ENCODE measurements at places on chromosomes 5 and 9. TPM values are rescaled to one million over a fixed set of nuclear protein-coding genes. Genes with fewer than 3 reads are reported as not detected.

- H3K27me3 ChIP-seq = no peaks in the 10 kb centered on the region
- H3K4me1 ChIP-seq = no peaks in the 10 kb centered on the region
- no peak for DNase-seq
- peaks cover 90% of the 10 kb centered on the region for H3K36me3 ChIP-seq
- H3K4me3 ChIP-seq = no peak overlapping the region
Observed at GRCh38 chr5:1055896-1056610, 47.5 kb downstream of the NKD2 start.

The C9orf152 gene
- total RNA-seq = not detected

The CPEB4 gene
- total RNA-seq = 98.7 TPM

DNA sequence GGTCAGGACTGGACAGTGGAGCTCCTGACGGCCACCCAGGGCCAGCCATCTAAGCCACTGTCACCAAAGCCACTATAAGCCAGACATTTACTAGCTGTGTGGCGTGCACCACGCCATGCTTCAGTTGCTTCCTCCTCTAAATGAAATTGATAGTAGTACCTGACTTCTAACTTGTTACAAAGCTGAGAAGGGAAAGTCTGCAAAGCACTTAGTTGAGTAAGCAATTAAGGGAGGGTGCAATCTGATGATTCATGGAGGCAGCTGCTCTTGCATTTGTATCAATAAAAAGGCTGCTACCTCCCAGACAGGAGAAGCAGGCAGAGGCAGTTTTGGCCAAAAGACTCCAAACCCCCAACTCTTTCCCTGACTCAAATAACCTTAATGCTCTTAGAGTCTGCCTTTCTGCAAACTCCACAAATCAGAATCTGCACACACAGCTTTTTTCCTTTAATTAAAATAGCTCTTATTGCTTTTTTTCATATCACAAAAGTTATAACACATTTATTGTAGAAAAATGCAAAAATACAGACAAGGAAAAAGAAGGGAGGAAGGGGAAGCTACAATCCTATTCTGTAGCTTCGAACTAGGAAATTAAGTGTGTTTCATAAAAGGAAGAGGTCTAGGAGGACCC lies 19.3 kb upstream of the RAPGEF1 start:
- H3K4me1 ChIP-seq = peaks cover 13% of the 10 kb centered on the region
- H3K27me3 ChIP-seq = peaks cover 2% of the 10 kb centered on the region
- DNase-seq = no peak
- H3K36me3 ChIP-seq = no peaks in the 10 kb centered on the region
- H3K27ac ChIP-seq = no peak overlapping the region
- no peak overlapping the region for H3K4me3 ChIP-seq

DNA sequence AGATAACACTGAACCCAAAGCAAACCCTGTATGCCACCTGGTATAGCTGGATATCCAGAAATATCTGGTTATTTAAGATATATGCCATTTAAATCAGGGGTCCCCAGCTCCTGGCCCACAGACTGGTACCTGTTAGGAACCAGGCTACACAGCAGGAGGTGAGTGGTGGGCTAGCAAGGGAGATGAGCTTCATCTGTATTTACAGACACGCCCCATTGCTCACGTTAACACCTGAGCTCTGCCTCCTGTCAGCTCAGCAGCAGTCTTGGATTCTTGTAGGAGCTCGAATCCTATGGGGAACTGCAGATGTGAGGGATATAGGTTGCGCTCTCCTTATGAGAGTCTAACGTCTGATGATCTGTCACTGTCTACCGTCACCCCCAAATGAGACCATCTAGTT lies 646.6 kb downstream of the TLE4 start:
- H3K27me3 ChIP-seq = no peaks in the 10 kb centered on the region
- no peaks in the 10 kb centered on the region for H3K4me1 ChIP-seq
- DNase-seq = no peak
- no peak overlapping the region for H3K4me3 ChIP-seq
- H3K27ac ChIP-seq = no peak overlapping the region
- no peaks in the 10 kb centered on the region for H3K36me3 ChIP-seq

GRCh38 chr9:124266139-124266825 lies 8.5 kb downstream of the NEK6 start:
- peak overlapping the region; percentile 75 for H3K27ac ChIP-seq
- no peak overlapping the region for H3K4me3 ChIP-seq
- peaks cover 11% of the 10 kb centered on the region for H3K36me3 ChIP-seq

The CDH18 gene
- total RNA-seq = 90.3 TPM

The ARID3C gene
- 0.33 TPM for total RNA-seq

- no peaks in the 10 kb centered on the region for H3K36me3 ChIP-seq
- H3K27ac ChIP-seq = no peak overlapping the region
- no peak for DNase-seq
Observed at GRCh38 chr9:82797534-82797933, 265.4 kb downstream of the RASEF start.

DNA sequence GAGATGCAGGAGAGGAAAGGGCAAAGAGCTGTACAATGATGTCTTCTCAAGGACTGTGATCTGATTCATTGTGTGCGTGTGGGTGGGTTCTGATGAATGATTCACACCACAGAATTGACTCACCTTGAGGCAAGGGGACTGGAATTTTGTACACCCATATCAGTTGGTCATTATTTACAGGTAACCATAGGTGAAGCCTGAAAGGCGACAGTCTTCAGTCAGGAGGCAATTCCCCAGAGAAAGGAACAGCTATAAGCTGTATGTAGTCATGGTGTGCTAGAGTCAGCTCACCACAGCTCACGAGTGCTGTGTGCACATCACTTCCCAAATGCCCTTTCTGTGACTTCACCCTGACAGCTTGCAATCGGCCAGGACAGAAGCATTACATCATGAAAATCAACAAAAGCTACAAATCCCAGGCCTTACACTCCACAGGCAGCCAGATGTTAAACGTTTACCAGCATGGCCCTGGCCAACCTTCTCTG lies 87.6 kb upstream of the RPS23 start:
- no peaks in the 10 kb centered on the region for H3K36me3 ChIP-seq
- no peaks in the 10 kb centered on the region for H3K4me1 ChIP-seq
- H3K27me3 ChIP-seq = no peaks in the 10 kb centered on the region
- H3K27ac ChIP-seq = no peak overlapping the region
- H3K4me3 ChIP-seq = no peak overlapping the region

The PCSK1 gene
- 65.5 TPM for total RNA-seq

- no peak overlapping the region for H3K4me3 ChIP-seq
- DNase-seq = no peak
- H3K4me1 ChIP-seq = no peaks in the 10 kb centered on the region
- H3K27me3 ChIP-seq = no peaks in the 10 kb centered on the region
Observed at GRCh38 chr5:57937501-57938173, 455.0 kb upstream of the ACTBL2 start.

The LURAP1L gene
- 13.3 TPM for total RNA-seq

The FGF18 gene
- total RNA-seq = 2.3 TPM

DNA sequence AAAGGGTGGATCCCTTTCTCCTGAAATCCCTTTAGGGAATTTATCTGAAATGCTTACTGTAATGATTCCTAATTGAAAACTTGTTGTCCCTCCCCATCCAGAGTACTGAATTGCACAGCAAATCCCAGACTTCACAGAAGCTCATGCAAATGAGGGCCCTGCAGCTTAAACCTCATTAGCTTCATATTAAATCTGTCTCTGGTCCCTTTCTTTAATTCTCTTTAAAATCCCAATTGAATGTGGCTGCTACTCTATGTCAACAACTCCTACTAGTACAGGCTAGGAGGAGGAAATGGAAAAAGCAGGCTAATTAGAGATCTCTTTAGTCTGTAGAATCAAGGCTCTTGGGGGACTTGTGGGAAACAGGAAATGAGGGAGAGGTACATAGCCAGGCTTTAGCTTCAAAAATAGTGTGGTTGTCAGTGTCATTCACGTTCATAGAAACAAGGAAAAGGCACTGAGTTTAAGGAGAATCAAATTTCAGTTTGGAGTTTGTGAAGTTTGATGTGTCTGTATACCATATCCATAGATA lies 191.3 kb upstream of the PRDM9 start:
- H3K27ac ChIP-seq = no peak overlapping the region
- no peak for DNase-seq
- H3K4me1 ChIP-seq = no peaks in the 10 kb centered on the region

DNA sequence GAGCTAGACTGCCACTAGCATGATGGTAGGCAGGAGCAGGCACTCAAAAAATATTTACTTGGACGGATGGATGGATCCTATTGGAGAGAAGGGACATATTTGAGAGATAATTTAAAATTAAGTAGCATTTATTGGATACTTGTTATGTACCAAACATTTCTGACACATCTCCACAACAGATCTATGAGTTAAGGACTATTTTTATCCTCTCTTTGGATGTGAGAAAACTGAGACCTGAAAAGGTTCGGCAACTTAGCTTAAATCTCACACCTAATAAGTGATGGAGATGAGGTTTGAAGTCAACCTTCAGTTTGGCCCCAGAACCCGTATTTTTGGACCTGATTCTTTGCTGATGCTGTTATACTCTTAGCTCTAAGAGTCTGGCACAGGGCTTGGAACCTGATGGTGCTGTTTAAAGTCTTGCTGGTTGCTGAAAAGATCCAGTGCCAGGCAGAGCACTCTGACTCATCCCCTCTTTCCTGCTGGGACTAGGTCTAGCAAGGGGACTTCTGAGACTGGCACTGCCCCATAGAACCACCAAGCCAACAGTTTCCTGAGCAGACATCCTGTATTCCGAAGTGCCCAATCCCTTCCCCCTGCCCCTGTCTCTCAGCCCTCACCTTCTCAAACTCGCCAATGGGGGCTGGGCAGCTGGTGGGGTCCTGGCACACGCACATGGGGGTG lies 15.6 kb downstream of the SPARC start:
- H3K27ac ChIP-seq = peak overlapping the region; percentile 45
- DNase-seq = no peak
- H3K27me3 ChIP-seq = no peaks in the 10 kb centered on the region
- H3K4me1 ChIP-seq = peaks cover 19% of the 10 kb centered on the region
- peaks cover 57% of the 10 kb centered on the region for H3K36me3 ChIP-seq
- H3K4me3 ChIP-seq = no peak overlapping the region

DNA sequence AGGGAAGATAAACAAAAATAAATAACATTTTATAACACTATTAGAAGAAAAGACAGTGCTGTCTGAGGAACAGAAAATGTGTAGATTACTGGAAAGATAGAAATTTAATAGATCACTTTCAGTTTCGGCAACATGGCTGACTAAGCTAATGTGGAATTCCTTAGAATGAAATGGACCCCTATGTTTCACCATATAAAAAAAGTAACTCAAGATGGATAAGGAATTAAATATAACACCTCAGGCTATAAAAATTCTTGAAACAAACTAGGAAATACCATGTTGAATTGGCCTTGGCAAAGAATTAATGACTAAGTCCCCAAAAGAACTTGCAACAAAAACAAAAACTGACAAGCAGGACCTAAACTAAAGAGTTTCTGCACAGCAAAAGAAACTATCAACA lies 558.3 kb downstream of the CHSY3 start:
- no peaks in the 10 kb centered on the region for H3K27me3 ChIP-seq
- H3K4me1 ChIP-seq = no peaks in the 10 kb centered on the region
- no peaks in the 10 kb centered on the region for H3K36me3 ChIP-seq

GRCh38 chr5:14854799-14855198 lies 16.8 kb downstream of the ANKH start:
- H3K4me1 ChIP-seq = peaks cover under 1% of the 10 kb centered on the region
- no peak for DNase-seq
- no peak overlapping the region for H3K4me3 ChIP-seq
- no peak overlapping the region for H3K27ac ChIP-seq
- no peaks in the 10 kb centered on the region for H3K36me3 ChIP-seq

- H3K27me3 ChIP-seq = no peaks in the 10 kb centered on the region
- H3K4me3 ChIP-seq = peak overlapping the region; percentile 76
- peaks cover 26% of the 10 kb centered on the region for H3K36me3 ChIP-seq
- H3K4me1 ChIP-seq = peaks cover 14% of the 10 kb centered on the region
- no peak for DNase-seq
Observed at GRCh38 chr9:83956086-83956435, 24.0 kb downstream of the HNRNPK start.

DNA sequence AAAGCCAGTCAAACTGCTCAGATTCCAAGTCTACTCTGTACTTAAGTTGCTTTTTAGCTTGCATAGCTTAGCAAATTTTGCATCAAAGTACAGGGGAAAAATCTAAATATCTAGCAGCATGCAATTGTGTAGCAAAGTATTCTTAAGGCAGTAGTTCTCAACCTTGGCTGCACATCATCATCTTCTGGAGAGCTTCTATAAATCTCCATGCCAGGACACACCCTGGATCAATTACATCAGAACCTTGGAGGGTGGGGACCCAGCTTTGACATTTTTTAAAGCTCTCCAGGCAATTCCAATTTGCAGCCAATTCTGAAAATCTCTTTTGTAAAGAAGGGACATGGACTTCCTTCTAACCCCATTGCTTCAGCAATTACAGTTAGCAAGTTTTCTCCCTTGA lies 187.5 kb downstream of the SNCAIP start:
- H3K36me3 ChIP-seq = no peaks in the 10 kb centered on the region
- no peaks in the 10 kb centered on the region for H3K27me3 ChIP-seq
- peak overlapping the region; percentile 7 for H3K27ac ChIP-seq
- H3K4me3 ChIP-seq = no peak overlapping the region
- no peaks in the 10 kb centered on the region for H3K4me1 ChIP-seq

The PSIP1 gene
- total RNA-seq = 114 TPM

DNA sequence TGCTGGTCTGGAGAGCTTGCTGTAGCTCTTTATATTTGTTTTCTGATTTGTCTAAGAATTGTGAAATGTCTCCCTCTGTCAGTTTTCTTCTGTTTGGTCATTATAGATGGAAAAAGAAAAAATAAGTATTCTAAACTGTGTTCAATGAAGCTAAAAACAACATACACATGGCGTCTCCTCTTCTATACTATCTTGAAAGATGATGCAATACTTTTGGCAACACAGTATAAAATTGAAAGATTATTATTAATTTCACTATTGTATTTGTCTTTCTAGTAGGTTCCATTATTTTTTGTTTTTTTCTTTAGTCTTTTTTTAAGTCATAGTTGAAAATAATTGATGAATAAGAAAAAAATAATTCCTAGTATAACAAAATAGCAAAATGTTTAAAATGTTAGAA lies 22.5 kb downstream of the CCDC192 start:
- no peak for DNase-seq
- H3K4me1 ChIP-seq = no peaks in the 10 kb centered on the region
- no peaks in the 10 kb centered on the region for H3K27me3 ChIP-seq

GRCh38 chr9:19445452-19445851 lies 36.6 kb downstream of the ACER2 start:
- no peaks in the 10 kb centered on the region for H3K4me1 ChIP-seq
- no peak for DNase-seq
- no peak overlapping the region for H3K27ac ChIP-seq
- H3K36me3 ChIP-seq = peaks cover 6% of the 10 kb centered on the region
- H3K4me3 ChIP-seq = no peak overlapping the region
- no peaks in the 10 kb centered on the region for H3K27me3 ChIP-seq

The MARCOL gene
- total RNA-seq = not detected

The STK32A gene
- total RNA-seq = 12.1 TPM

The ESM1 gene
- 3.9 TPM for total RNA-seq

DNA sequence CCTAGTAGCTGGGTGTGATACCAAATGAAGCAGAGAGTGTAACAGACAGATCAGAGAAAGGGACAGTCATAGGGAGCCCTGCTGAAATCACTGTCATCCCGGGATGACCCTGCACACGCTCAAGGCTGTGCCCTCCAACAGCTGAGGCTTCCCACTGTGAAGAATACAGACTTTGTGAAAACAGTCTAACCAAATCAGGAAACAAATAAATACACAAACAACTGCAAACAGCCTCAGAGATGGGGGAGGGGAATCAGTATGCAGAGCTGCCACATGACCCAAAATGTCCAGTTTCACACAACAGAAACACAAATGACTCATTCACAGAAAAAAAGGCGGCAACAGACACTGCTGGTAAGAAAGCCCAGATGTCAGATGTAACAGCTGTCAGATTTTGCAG lies 101.9 kb downstream of the ADAMTS2 start:
- H3K27ac ChIP-seq = no peak overlapping the region
- peaks cover 3% of the 10 kb centered on the region for H3K4me1 ChIP-seq
- H3K27me3 ChIP-seq = no peaks in the 10 kb centered on the region
- DNase-seq = peak; percentile 61

The NUTM2F gene
- total RNA-seq = not detected

Data from spinal cord (tissue), 10 donors.